ENCODE measurements at places on chromosomes 5 and 9. TPM values are rescaled to one million over a fixed set of nuclear protein-coding genes. Genes with fewer than 3 reads are reported as not detected.

Gene SREK1
- total RNA-seq, result 38.7 TPM

Gene MOB3B
- 2.0 TPM for total RNA-seq

Gene PCDHGB3
- 8.4 TPM for total RNA-seq

Gene TMEM38B
- total RNA-seq, result 6.3 TPM

Gene ALDH7A1
- total RNA-seq, result 26.2 TPM

Gene PCDHB8
- total RNA-seq, result 0.16 TPM

Gene CD14
- total RNA-seq, result 3.2 TPM

Gene LMAN2
- total RNA-seq, result 332 TPM

Gene SHOC1
- total RNA-seq, result not detected

Gene TMEM171
- total RNA-seq, result 2.1 TPM

Gene CFAP90
- total RNA-seq, result not detected

Gene ELAVL2
- 1.3 TPM for total RNA-seq

Gene TMEM252
- total RNA-seq, result not detected

Gene ERCC8
- 6.6 TPM for total RNA-seq

Gene IL13
- total RNA-seq, result not detected

Gene FOCAD
- total RNA-seq, result 58.8 TPM

Gene OMD
- total RNA-seq, result not detected

Gene WNT8A
- total RNA-seq, result not detected

Gene NR2F1-AS1
- 3.7 TPM for total RNA-seq

Gene ZNF354C
- total RNA-seq, result 4.4 TPM

Gene SERF1A
- 8.1 TPM for total RNA-seq

Gene ABLIM3
- 40.3 TPM for total RNA-seq

Gene PLCXD3
- total RNA-seq, result 0.19 TPM

Gene BTNL8
- not detected for total RNA-seq
